GM23248 (cell line): ENCODE measurements at places on chromosomes 4 and X.

DNA sequence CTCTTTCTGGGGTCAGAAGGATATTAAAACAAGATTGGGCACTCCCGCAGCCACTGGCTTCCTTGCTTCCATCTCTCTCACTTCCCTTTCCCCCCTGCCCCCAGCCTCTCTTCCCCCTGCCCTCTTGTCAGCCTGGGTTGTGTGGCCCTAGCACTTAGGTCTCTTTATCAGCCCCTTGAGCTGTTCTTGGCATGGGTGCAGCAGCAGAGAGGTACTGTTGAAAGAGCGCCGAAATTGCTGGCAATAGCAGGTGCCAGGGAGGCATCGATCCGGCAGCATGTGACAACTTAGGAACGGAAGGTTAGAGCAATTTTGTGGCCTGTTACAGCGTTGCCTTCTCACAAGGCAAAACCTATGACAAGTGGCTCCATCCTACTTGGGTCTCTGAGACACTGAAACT, 333.1 kb upstream of the IGFBP7 start:
- no peak for DNase-seq

GRCh38 chrX:140664939-140665338, 44.6 kb upstream of the LINC00632 start:
- DNase-seq, result peak; percentile 48

DNA sequence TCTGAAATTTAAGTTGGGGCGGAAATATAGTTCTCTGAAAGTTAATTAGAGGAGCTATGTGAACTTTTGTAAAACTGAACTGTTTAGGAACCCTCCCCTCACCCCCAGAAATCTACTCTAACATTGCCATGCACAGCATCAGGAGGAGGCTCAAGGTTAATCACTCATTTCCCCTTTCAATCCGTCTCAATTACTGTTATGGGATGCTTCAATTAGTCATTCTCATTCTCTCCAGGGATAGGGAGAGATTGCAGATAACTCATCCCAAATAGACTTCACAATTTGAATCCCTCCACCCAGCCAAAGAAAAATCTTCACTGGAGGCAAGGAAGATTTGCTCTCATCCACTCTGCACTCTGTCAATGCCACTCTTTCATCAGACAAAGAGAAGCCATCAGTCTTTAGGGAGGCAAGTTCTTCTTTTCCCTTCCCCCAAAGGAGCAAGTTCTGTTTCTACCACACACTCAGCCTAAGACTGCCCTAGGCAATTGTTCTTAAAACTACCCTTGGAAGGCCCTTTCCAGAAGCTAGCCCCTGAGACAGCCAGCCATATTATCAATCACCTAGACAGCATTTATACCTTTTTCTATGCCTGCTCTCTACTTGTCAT, 140.4 kb downstream of the SLC10A7 start:
- no peak for DNase-seq

- no peak for DNase-seq
These were observed 60.9 kb upstream of the SORBS2 start for GRCh38 chr4:185872747-185873380.

DNA sequence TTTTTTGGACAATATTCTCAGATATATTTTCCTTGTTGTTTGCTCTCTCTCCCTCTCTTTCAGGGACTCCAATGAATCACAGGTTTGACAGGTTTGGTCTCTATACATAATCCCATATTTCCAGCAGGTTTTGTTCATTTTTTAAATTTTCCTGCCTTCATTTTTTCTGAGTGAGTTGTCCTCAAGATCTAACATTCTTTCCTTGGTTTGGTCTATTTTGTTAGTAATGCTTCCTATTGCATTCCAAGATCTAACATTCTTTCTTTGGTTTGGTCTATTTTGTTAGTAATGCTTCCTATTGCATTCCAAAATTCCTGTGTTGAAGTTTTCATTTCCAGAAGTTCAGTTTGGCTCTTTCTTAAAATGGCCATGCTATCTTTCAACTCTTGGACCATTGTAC, 45.3 kb upstream of the ZMAT1 start:
- peak; percentile 2 for DNase-seq

DNA sequence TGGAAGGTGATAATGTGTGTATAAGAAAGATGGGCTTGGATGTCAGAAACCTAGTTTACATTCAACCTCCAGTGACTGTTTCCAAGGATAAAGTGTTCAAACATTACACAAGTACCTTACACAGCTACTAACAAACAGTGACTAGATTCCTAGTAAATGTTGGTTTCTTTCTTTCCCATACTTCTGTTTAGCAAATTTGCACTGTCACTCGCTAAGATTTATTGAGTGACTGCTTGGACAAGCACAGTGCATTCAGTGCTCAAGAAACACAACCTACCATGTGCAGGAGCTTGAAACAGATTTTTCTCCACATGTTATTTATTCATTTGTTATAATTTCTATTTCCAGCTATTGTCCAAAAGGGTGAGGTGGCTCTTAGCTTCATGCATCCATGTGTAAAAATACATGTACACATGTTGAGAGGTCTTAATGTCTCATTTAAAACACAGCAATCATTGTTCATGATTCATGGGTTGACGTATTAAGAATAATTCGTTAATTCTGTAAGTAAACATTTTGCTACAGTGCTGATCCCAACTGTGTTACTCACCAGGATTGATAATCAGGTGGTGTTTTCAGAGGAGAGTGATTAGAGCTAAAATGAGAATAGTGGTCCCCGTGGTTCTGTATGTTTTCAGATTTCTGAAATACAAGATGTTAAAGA, 153.0 kb downstream of the DCLK2 start:
- no peak for DNase-seq

DNA sequence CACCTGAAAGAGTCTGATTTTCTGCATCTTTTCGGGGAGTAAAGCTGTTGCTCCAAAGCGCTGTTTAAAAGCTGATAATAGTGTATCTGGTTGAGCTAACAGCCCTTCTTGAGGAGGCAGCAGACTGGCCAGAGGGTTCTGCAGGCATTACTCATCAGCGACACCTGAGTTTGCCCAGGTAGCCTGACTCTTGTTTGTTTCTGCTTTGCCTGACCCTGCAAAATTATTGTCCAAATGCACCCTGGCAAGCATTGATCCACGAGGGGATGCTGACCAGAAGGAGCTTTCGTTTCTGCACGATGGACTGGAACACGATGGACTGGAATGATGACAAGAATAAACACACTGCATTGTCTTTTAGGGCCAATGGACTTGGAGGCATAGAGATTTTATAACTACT, 6.2 kb downstream of the CD99 start:
- peak; percentile 40 for DNase-seq

DNA sequence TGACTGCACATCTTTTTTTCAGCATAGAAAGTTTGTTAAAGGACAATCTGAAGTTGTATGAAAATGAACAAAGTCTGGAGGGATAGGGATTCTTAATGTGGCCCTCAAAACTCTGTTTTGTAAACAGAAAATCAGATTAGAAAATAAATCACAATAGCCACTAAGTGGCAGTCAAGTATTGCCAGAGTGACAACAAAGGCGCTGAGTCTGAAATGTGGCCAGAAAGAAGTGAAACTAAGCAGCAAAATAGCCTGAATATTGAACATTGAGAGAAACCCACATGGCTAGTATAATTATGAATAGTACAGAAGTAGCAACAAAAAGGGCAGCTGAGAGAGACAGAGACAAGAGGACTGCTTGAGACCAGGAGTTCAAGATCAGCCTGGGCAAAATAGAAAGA, 81.1 kb upstream of the CT45A1 start:
- no peak for DNase-seq

- DNase-seq, result peak; percentile 24
These were observed 119.6 kb downstream of the CBLL2 start for GRCh38 chrX:22392133-22392948.

DNA sequence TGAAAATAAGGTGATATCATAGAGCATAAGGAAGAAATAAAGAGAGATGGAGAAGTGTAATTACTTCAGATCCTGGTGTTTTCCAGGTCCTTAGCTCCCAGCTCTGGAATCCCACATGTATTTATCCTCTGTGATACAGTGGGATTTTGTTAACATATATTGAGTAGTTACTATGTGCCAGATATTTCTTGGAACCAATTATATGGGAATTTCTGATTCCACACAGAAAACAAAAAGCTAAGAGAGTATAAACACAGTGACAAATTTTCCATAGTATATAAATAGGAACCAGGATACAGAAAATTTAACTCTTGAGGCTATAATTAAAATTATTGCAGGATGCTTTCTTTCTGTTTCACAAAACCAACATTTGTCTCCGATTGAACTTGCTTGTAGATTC, 1067.5 kb downstream of the PCDH7 start:
- DNase-seq, result no peak

GRCh38 chr4:173736840-173737239, 206.8 kb upstream of the HAND2 start:
- no peak for DNase-seq

- DNase-seq, result no peak
These were observed 573.7 kb downstream of the EPHA5 start for GRCh38 chr4:65096630-65097029.

- DNase-seq, result no peak
These were observed 646.6 kb upstream of the PITX2 start for GRCh38 chr4:111269439-111269838.

DNA sequence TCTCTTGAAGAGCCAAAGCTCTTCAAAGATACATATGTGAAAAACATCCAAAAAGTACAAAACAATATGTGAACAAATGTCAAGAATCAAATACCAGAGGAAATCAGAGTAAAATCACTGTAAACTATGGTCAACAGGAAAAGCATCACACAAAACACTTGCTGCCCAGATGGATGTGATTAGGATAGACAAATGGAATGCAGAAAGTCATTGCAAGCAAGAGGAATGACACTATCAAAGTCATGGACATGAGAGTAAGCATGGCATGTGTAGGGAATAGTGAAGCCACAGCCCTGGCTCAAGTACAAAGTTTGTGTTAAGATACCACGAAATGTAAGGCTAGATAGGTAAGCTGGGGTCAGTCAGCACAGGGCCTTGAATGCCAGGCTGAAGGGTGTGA, 37.7 kb downstream of the CLDN2 start:
- DNase-seq, result peak; percentile 13

DNA sequence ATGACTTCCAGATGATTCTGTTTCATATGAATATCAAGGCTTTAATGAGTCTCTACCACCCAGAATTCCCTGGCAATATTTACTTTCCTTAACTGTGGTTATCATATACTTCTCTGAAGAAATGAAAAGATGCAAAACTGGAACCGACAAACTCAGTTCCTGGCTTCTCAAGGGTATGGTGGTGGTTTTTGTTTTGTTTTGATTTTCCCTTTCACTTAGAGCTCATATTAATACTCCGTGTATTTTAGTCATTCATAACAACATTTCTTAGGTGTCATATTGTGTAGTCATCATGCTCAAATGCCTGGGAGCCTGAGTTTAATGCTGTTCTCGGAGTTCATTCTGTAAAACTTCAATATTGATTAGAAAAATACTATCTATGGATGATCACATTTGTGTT, 665 bp downstream of the TRPC5OS start:
- DNase-seq, result no peak

DNA sequence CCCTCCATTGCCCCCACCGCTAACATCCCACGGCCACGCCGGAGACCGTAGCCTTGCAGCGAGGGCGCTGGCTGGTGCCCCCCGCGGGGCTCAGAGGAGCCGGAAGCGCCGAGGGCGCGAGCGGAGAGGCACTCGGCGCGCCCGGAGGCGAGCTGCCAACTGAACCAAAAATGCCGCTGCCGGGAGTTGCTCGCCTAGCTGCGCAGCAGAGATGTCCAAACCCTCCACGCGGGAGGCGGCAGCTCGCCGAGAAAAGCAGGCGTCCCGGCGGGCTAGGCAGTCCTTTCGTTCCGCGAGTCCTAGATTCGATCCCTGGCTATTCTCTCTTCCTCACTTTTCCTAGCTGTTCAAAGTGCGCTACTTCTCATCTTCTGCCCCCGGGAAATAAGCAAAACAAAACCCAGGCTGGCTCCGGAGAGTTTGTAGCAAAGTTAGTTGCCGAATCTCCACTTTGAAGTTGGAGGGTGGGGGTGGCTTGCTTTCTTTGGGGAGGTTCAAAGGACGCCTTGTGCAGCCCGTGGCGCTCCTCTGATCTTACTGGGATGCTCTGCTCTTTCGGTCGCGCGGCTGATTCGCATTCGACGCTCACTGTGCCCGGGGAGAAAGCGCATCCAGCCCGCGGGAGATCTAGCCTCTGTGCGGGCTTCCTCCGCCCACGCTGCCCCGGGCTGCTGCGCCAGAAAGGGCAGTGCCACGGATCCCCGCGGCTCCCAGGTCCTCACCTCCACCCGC, 723 bp downstream of the NKX6-1 start:
- DNase-seq, result peak; percentile 67

- DNase-seq, result no peak
These were observed 4.2 kb upstream of the CFP start for GRCh38 chrX:47633689-47634590.

- DNase-seq, result peak; percentile 41
These were observed 379.9 kb downstream of the ADAM29 start for GRCh38 chr4:175297965-175298565.

- no peak for DNase-seq
These were observed 172.8 kb downstream of the SMIM20 start for GRCh38 chr4:26086621-26087441.

GRCh38 chr4:169233691-169234090, 37.1 kb downstream of the SH3RF1 start:
- no peak for DNase-seq

- no peak for DNase-seq
These were observed 4.5 kb upstream of the SETD7 start for GRCh38 chr4:139560406-139561104.

- no peak for DNase-seq
These were observed 305.2 kb upstream of the ARSJ start for GRCh38 chr4:114284629-114285028.

DNA sequence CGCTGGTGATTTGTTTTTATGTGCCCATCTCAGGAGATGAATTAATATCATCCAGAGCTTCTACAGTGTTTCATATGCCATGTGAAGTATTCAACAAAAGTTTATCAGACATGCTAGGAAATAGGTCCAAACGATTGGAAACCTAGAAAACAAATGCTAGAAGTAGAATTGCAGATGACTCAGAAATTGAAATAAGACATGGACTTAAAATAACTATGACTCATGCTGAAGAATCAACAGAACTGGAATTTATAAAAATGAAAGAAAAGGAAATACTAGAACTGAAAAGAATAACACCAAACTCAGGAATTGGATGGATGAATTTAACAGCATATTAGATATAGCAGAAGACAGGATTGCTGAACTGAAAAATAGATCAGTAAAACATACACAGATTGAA, 172.7 kb upstream of the GIMD1 start:
- peak; percentile 81 for DNase-seq
